ENCODE measurements at places on chromosomes 1 and 21.
A peak's percentile ranks its signal among the peaks of the same experiment; 100 is the strongest.

DNA sequence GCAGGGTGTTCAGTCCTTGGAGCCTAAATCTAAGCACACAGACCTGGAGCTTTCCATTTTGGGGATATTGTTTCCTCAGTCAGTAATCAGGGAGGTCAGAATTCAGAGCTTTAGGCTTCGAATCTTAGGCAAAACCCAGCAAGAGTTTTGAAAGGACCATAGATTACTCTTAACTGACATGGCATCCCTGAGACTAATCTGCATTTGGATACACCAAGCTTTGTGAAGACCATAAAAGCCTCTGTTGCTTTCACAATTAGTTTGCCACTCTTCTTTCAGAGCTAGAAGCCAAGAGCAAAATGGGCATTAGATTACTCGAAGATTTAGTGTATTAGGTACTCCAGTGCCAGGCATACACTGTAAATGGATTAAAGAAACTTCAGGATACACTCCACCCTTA, 131.8 kb upstream of the GREM2 start:
- no peak overlapping the region for H3K4me3 ChIP-seq
- no peak for DNase-seq
- no peaks in the 10 kb centered on the region for H3K36me3 ChIP-seq
- H3K27ac ChIP-seq, result no peak overlapping the region
- H3K27me3 ChIP-seq, result no peaks in the 10 kb centered on the region

- no peaks in the 10 kb centered on the region for H3K36me3 ChIP-seq
- H3K27me3 ChIP-seq, result peaks cover 11% of the 10 kb centered on the region
- DNase-seq, result no peak
- no peak overlapping the region for H3K27ac ChIP-seq
Measured at GRCh38 chr1:230892018-230892491, 23.7 kb upstream of the C1orf198 start.

GRCh38 chr1:106480629-106481028, 575.8 kb upstream of the PRMT6 start:
- H3K4me3 ChIP-seq, result no peak overlapping the region
- no peaks in the 10 kb centered on the region for H3K27me3 ChIP-seq
- H3K36me3 ChIP-seq, result no peaks in the 10 kb centered on the region
- H3K4me1 ChIP-seq, result no peaks in the 10 kb centered on the region

- H3K27ac ChIP-seq, result no peak overlapping the region
- DNase-seq, result peak; percentile 57
- no peaks in the 10 kb centered on the region for H3K36me3 ChIP-seq
- peaks cover 10% of the 10 kb centered on the region for H3K4me1 ChIP-seq
Measured at GRCh38 chr21:39660191-39660980, 47.6 kb downstream of the B3GALT5 start.

DNA sequence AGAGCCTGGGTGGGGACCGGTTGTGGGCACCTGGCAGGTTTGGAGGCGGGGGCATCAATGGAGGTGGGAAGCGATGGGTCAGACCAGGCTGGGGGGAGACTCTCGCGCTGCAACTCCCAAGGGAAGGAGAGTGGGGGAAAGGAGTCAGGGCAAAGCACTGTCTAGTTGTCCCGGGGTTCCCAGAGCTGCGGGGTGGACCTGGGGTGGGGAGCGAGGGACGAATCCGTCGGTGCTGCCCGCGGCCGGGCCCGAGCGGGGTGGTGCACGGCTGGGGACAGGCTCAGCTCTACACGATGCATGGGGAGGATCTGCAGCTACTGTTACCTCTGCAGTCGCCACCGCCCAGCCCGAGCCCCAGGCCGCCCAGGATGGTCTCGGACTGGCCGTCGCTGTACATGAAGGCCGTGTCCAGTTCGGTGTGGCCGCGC, 427 bp downstream of the AKR7A2 start:
- H3K4me1 ChIP-seq, result peaks cover 2% of the 10 kb centered on the region
- H3K27ac ChIP-seq, result peak overlapping the region; percentile 64
- peak overlapping the region; percentile 84 for H3K4me3 ChIP-seq
- H3K27me3 ChIP-seq, result no peaks in the 10 kb centered on the region
- H3K36me3 ChIP-seq, result peaks cover 2% of the 10 kb centered on the region
- DNase-seq, result no peak

DNA sequence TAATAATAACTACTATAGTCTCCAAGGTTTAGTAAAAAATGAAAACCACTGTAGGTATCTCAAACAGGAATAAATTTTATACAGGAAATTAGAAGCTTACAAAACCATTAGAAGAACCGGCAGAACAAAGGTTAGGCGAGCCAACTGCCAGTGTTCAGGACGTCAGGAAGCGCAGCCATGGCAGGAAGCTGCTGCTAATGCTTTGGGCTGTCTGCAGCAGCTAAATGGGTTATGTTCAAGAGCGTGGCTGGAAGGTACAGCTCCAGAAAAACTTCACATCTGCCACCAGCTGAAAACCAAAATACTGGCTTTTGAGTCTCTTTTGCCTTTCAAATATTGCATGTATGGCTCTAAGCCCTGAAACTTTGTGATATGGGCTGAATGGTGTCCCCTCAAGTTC, 35.7 kb upstream of the MYSM1 start:
- peak; percentile 57 for DNase-seq
- H3K4me1 ChIP-seq, result peaks cover 16% of the 10 kb centered on the region
- H3K4me3 ChIP-seq, result no peak overlapping the region
- H3K27ac ChIP-seq, result no peak overlapping the region

DNA sequence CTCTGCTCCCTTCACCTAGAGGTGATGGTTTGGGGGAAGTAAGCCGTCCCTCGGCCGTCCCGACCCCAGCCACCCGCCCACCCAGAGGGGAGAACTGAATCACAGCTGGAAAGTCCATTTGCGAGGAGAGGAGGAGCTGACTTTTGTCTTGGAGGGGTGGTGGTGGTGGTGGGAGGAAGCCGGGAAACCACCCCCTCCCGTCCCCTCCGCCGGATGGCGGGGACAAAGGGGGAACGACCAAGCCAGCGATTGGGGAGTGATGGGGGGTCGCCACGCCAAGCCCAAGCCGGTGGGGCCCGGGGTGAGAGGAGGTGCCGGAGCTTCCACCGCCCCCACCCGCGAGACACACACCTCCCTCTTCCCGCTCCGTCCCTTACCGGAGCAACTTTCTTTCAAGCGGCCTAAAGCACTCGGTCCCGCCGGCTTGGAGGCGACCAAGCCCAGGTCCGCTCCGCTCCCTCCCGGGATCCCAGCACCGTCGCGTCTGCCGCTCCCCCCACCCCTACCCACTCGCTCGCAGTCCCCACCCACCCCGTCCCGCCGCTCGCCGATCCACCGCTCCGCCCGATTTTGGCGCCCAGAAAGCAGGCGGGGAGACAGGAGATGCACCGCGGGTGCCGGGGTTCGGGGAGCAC, 540 bp downstream of the ARHGEF2 start:
- peak overlapping the region; percentile 95 for H3K27ac ChIP-seq
- peak overlapping the region; percentile 92 for H3K4me3 ChIP-seq
- H3K4me1 ChIP-seq, result peaks cover 81% of the 10 kb centered on the region
- peak; percentile 26 for DNase-seq
- H3K27me3 ChIP-seq, result no peaks in the 10 kb centered on the region
- peaks cover 14% of the 10 kb centered on the region for H3K36me3 ChIP-seq

- no peaks in the 10 kb centered on the region for H3K36me3 ChIP-seq
- H3K27me3 ChIP-seq, result peaks cover 67% of the 10 kb centered on the region
- H3K27ac ChIP-seq, result no peak overlapping the region
- no peaks in the 10 kb centered on the region for H3K4me1 ChIP-seq
- H3K4me3 ChIP-seq, result no peak overlapping the region
- DNase-seq, result no peak
Measured at GRCh38 chr1:55040933-55041494, 1.7 kb downstream of the PCSK9 start.

- no peaks in the 10 kb centered on the region for H3K4me1 ChIP-seq
- H3K4me3 ChIP-seq, result no peak overlapping the region
- H3K36me3 ChIP-seq, result no peaks in the 10 kb centered on the region
- DNase-seq, result no peak
- no peak overlapping the region for H3K27ac ChIP-seq
Measured at GRCh38 chr1:188708795-188709535, 1768.7 kb downstream of the BRINP3 start.

DNA sequence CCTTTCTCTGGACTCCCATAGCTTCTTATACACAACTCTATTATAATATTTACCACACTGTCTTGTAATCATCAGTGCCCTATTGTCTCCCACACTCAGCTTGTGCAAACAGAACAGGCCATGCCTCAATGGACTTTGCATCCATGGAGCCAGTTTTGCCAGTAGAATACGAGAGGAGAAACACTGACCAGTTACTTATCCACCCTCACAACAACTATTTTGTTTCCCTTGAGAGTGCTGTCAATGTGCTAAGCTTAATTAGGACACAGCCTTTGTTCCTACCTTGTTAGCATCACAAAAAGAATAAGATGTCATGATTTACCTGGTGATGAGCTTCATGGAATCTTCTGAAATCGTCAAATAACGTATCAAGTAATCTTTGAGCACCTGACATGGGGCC, 18.1 kb upstream of the LRRC52 start:
- H3K4me3 ChIP-seq, result no peak overlapping the region
- H3K27me3 ChIP-seq, result peaks cover 3% of the 10 kb centered on the region
- H3K36me3 ChIP-seq, result no peaks in the 10 kb centered on the region
- no peaks in the 10 kb centered on the region for H3K4me1 ChIP-seq
- no peak overlapping the region for H3K27ac ChIP-seq
- no peak for DNase-seq

DNA sequence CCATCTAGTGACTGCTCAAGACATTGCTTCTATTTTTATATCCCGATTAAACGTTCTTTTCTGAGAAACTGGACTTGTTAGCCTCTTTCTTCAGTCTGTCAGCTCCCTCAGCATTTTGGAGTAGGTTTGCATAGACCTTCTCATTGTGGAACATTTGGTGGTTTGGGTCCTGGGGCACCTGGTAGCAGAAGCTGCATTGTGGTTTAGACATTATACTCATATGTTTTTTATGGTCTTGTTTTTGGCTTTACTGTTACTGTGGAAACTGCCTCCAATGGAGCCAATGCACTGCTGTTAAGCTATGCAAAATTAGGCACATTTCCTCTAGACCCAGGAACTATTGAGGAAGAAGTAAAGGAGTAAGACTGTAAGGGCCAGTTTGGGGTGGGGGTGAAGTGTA, 36.7 kb upstream of the LRRC8B start:
- H3K36me3 ChIP-seq, result no peaks in the 10 kb centered on the region
- H3K4me3 ChIP-seq, result no peak overlapping the region
- H3K27ac ChIP-seq, result no peak overlapping the region
- peak; percentile 57 for DNase-seq

Data from common myeloid progenitor, CD34-positive (primary cell).